Fibroblast of lung (primary cell): ENCODE measurements at places on chromosomes 3 and 15.
A peak's percentile ranks its signal among the peaks of the same experiment; 100 is the strongest.

DNA sequence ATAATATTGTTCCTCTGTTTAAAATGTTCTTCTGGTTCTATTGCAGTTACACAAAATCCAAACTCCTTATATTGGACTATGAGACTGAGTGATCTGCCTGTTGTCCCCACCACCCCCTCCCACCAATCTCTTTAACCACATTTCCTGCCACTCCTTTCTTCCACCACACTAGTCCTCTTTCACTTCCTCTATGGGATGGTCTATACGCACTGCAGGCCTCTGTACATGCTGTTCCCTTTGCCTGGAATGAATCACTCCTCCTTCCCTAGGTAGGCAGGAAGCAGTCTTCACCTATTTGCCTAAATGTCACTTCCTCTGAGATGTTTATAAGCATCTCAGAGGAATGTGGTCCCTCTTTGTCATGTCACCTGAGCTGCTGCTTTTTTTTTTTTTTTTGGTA lies 4.0 kb downstream of the MAP2K1 start:
- DNase-seq, result peak; percentile 15

GRCh38 chr3:170585937-170586310 lies at the start of gene SLC7A14:
TSS of gene SLC7A14 (minus strand) at chr3:170586075. CDS start at chr3:170526936, 59,139 bp downstream.
- no peak for DNase-seq

- DNase-seq, result no peak
These were observed 84.6 kb upstream of the COL6A5 start for GRCh38 chr3:130260918-130261317.

GRCh38 chr15:93943586-93943985 lies 287.8 kb upstream of the MCTP2 start:
- peak; percentile 58 for DNase-seq

DNA sequence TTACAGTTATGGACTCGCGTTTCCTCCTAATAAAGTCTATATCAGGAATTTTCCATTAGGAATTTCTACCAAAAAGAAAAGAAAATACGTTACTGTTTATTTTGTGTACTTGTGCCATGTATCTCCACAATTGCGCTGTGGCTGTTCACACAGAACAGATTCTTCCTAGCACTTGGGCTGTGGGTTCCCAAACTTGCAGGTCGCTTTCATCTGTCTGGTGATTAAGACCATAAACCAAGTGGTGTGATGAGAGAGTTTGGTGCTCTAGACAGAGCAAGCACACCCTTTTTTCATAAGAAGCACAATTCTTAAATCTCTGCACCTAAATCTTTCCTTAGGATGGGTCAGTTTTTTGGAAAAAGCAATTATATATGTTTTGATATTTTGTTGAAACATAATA lies 203.3 kb downstream of the TP63 start:
- DNase-seq, result no peak

DNA sequence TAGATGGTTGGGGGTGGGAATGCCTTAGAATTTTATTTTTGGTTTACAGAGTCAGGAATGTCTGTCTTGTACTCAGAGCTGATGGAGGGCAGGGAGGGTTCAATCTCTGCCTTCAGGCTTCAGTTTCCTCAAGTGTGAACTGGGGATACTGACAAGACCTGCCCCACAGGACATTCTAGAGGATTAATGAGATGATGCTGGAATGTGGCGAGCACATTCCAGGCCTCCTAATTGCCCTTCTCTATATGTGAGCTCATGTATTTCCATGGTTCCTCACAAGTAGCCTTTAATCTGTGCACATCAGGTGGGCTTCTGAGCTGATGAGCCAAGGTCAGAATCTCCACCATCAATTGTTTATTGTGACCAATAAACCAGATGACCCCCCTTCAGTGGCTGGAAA lies 90.4 kb downstream of the CACNA2D3 start:
- DNase-seq, result no peak
